ENCODE measurements at places on chromosomes 6 and 20.

DNA sequence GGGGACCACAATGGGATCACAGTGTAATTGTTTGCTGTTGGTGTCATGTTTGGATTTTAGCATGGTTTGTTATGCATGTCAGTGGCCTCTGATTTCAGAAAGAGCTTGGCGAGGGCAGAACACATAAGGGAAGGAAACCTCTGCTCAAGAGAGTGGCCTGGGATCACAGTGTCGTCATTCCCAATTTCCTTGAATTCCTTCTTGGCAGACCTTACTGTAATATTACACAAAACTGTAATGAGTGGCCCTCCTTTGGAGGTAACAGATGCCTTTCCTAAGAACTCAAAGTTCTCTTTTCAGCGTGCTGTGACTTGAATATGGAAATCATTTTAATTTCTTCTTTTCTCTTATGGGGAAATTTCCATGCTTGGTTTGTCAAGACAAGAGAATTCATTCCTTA is 46.9 kb downstream of the JAG1 start:
- no peak for DNase-seq

DNA sequence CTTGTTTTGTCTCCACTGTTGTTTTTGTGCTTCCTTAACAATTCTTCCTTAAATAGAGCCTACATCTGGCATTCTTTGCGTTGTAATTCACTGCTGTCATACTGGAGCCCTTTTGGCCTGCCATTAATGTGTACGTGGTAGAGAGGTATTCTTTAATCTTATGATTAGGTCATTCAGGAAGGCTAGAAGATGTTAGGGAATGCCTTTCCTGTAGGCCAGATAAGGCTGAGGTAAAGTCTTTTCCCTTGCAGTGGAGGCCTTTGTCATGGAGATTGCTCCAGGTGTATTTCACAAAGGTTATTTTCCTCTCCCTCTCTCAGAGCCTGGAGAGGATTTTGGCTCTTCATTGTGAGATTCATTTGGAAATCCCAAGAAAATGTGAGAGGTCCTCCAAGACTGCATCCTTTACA is 146.9 kb downstream of the FUT9 start:
- no peak for DNase-seq

DNA sequence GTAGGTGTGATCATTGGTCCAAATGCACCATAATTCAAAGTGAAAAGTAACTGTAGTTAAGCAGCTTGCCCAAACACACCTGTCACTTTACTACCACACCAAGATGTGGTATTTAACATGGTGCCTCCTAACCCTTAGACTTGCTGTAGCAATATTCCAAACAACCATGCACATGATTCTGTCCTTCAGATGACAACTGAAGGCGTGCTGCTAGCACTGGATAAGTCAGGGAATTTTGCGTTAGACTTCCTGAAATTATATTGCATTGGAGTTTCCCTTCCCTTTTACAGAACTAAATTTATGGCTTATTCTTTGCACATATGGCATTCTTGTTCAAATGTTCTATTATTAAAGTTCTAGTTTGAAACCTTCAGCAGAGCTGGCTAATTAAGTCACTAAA is 106.2 kb downstream of the ARHGAP18 start:
- no peak for DNase-seq

DNA sequence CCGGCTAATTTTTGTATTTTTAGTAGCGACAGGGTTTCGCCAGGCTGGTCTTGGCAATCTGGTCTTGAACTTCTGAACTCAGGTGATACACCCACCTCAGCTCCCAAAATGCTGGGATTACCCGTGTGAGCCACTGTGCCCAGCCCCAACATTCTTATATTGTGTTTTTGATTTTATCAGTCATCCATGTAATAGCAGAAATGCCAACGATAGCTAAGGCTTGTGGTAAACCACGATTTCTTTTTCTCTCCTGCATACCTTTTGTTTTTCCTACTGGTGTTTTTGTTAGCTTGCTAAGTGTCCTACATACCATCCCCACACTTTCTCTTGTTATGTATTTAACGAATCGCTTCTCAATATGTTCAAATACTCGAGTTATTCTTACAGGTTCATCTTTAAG is 12.1 kb downstream of the PHACTR2 start:
- no peak for DNase-seq

- DNase-seq, result no peak
These were observed 151.9 kb downstream of the CD83 start for GRCh38 chr6:14269436-14269835.

DNA sequence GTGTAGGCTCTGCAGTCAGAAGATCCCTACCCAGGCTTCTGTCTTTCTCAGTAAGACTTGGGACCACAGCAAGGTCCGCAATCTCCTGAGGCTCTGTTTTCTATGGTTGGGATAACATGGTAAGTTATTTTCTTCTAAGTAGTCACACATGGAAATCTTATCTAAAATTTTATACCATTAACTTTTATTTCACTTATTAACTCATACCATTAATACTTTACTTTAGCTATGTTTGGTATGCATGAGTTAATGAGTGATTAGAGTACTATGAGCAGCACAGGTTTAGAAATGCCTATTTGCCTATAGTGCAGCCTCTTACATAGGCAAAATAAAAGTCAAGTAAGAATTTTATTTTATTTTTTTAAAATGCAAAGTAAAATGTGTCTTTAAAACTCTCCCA is 27.2 kb downstream of the GINM1 start:
- no peak for DNase-seq

DNA sequence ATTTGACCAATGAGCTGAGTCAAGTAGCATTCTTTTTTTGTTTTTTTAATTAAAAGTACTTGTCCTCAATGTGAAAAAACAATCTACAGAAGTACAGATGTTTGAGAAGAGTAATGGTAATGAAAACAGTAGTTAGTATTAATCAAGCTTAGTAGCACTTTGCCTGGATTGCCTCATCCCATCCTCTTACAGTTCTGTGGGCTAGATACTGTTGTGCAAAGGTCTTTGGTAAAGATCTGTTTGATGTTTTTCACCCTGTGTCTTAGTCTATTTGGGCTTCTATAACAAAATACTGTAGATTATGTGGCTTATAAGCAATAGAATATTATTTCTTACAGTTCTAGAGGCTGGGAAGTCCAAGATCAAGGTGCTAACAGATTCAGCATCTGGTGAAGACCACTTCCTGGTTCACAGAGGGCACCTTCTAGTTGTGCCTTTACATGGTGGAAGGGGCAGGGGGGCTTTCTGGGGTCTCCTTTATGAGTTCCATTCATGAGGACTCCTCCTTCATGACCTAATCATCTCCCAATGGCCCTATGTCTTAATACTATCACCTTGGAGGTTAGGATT is 84.3 kb downstream of the SHLD1 start:
- DNase-seq, result no peak

DNA sequence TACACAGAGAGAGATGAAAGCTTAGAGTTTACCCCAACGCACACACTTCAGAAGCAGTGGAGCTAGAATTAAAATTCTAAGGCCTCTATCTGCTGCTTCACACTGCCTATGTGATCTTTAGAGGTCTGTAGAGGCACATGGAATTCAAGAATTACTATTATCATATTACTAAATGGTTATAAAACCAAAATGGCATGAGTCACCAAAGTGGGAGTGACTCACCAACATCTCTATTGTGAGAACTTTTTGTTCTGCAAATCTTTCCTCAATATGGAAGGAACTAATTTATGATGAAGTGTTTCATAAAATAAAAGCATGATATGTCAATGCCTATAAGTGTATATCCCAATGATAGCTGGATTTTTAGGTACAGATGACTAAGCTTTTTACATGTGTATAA is 28.5 kb upstream of the TMEM244 start:
- DNase-seq, result no peak
